ENCODE measurements at places on chromosomes 6 and 20.
A peak's percentile ranks its signal among the peaks of the same experiment; 100 is the strongest.

- H3K27me3 ChIP-seq: no peaks in the 10 kb centered on the region
- no peaks in the 10 kb centered on the region for H3K36me3 ChIP-seq
- H3K27ac ChIP-seq: no peak overlapping the region
Observed at GRCh38 chr6:11802886-11803590, 24.4 kb upstream of the ADTRP start.

GRCh38 chr20:46713957-46714834, 4.7 kb downstream of the SLC2A10 start:
- H3K4me3 ChIP-seq: no peak overlapping the region
- H3K36me3 ChIP-seq: peaks cover under 1% of the 10 kb centered on the region
- peaks cover 40% of the 10 kb centered on the region for H3K27me3 ChIP-seq
- peaks cover 12% of the 10 kb centered on the region for H3K4me1 ChIP-seq

DNA sequence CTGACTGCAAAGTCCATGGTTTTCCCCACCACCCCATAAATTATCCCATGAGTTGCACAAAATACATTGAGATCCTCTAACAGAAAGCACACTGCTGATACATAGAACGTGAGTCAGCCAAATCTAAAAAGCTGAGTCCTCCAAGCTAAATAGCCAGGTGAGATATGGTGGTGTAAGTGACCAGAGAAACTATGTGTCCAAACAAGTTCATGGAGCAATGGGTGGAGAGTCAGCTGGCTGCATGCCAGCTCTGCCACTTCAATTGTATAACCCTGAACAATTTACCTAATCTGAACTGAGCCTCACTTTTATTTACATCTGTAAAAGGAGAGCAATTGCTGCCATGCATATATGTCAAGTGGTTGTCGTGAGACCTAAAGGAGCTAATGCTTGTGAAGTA, 9.7 kb downstream of the SNAP25 start:
- H3K4me3 ChIP-seq: no peak overlapping the region
- H3K4me1 ChIP-seq: no peaks in the 10 kb centered on the region
- no peaks in the 10 kb centered on the region for H3K36me3 ChIP-seq
- no peak overlapping the region for H3K27ac ChIP-seq

DNA sequence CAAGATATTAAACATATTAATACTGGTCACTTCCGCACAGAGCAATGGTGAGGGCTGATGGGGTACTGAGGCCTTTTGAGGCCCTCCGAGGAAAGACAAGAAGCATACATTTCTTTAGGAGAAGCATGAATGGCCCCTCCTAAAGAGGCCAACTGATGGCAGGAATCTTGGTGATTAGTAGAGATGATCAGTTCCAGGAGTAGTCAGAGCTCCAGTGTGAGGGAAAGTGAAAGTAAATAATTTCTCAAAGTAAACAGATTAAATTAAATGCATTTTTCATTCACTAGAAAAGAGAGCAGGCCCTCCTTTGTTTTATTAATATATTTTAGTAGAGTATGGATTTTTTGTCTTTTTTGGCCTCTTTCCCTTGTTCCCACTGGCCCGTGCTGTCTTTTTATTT, 38.2 kb downstream of the NOX3 start:
- H3K4me1 ChIP-seq: peaks cover 43% of the 10 kb centered on the region
- no peaks in the 10 kb centered on the region for H3K27me3 ChIP-seq
- no peaks in the 10 kb centered on the region for H3K36me3 ChIP-seq
- peak overlapping the region; percentile 98 for H3K27ac ChIP-seq
- H3K4me3 ChIP-seq: peak overlapping the region; percentile 84

GRCh38 chr6:10511477-10511876, 9.7 kb upstream of the GCNT2 start:
- H3K36me3 ChIP-seq: no peaks in the 10 kb centered on the region
- no peak for DNase-seq
- peaks cover 5% of the 10 kb centered on the region for H3K27me3 ChIP-seq

DNA sequence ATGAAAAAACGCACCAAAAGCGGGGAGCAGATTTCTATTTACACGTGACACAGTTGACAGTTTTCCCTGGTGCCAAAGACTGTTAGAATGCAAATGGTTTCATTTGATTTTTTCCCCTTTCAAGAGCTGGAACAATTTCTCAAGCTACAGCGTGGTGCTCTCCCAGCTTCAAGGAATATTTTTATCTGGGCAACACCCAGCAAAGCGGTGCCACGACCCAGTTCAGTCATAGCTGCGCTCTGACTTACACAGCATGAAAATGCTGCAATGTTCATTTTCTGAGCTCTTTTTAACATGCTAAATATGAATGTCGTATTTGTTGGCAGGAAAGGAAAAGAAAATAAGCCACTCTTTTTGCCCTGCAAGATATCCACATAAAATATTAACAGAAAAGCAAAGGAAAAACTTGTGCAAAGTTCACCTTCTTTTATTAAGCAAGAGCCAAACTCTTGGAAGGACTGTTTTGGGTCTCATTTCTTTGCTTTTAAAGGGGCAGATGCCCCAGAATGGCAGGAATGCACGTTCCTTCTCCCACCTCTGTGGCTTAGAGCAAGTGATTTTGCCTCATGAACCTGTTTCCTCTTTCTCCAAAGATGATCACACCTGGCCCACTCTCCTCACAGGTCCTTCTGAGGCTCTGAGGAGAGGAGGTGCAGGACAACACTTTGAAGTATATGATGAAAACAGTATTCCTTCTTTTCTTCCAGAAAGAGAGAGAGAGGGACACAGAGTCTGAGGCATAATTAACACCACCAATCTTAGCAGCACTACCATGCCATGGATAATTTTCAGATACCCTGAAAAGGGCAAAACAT, 47.0 kb downstream of the TTI1 start:
- H3K27ac ChIP-seq: no peak overlapping the region
- H3K27me3 ChIP-seq: no peaks in the 10 kb centered on the region
- H3K36me3 ChIP-seq: peaks cover 73% of the 10 kb centered on the region
- DNase-seq: no peak
- H3K4me3 ChIP-seq: no peak overlapping the region

DNA sequence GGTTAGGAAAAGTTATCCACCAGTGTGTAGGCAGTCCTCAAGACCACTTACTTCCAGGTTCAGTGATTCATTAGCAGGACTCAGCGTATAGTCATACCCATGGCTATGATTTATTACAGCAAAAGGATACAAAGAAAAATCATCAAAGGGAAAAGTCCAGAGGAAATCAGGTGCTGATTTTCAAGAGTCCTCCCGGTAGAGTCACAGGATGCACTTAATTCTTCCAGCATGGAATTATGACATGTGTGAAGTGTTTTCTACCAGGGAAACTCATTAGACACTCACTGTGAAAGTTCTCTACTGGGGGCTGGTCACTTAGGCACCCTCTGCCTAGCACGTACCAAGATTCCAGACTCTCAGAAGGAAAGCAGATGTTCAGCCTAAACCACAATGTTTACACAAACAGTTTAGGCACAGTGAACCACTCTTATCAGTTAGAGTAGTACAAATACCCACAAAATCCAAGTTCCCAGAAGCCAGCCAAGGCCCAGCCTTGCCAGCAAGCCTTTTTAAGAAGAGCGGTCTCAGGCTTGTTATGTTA, 10.2 kb downstream of the WFDC3 start:
- H3K4me3 ChIP-seq: no peak overlapping the region
- no peak overlapping the region for H3K27ac ChIP-seq
- H3K4me1 ChIP-seq: no peaks in the 10 kb centered on the region
- H3K27me3 ChIP-seq: peaks cover 29% of the 10 kb centered on the region

GRCh38 chr20:17767624-17768023, 67.9 kb downstream of the BANF2 start:
- no peaks in the 10 kb centered on the region for H3K36me3 ChIP-seq
- H3K27me3 ChIP-seq: peaks cover 23% of the 10 kb centered on the region
- DNase-seq: no peak
- H3K27ac ChIP-seq: no peak overlapping the region

Data from stimulated activated naive B cell treated with anti-CD40 and anti-IgM and Interleukin-4, amounts not matched to agents 10 μg/mL and 1 μg/mL and 100 μg/mL, for 72 hours (primary cell).